ENCODE measurements at places on chromosomes 11 and 22.

DNA sequence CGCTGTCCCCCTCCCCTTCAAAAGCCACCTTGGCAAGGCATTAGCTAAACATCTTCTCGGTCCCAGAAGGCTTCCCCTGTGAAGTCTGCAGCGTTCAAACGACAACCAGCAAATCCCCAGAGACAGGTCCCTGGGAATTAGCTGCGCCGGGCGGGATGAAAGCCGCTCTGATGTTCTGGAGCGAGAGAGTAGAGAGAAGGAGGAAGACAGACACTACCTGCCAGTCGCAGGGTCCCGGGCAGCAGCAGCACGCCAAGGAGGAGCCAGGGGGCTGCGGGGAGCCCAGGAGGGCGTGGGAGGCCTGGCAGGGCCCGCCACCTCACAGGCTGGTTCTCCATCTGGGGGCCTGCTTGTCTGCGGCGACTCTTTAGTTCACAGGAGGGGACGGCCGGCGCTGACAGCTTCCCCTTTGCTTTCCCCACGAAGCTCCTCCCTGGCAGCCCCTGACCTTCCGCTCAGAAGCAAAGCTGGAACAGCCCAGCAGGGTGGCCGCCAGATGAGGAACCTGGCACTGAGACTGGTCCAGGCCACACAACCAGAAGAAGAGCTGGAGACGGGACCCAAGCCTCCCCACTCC, at the start of gene NFAM1:
TSS of gene NFAM1 (minus strand) at position 384 of the 577 bp plus-strand sequence. CDS start at position 338, 46 bp downstream.
- H3K4me3 ChIP-seq, result no peak within 1 kb of the TSS
- H3K4me1 ChIP-seq, result no peaks in the 10 kb centered on the region

DNA sequence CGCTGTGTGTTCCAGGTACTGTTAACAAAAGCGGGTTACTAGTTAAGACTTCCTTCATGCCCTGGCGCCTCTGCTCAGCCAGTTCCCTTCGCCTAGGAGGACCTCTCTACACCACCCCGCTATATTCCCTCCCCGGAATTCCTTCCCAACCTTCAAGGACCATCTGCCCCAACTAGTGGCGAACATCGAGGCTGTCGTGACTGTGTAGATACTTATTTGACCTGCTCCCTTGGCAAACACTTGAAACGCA, 450 bp upstream of the BCL2L13 start:
- peak overlapping the region; percentile 21 for H3K27ac ChIP-seq
- no peaks in the 10 kb centered on the region for H3K4me1 ChIP-seq
- no peaks in the 10 kb centered on the region for H3K27me3 ChIP-seq
- no peaks in the 10 kb centered on the region for H3K36me3 ChIP-seq
- DNase-seq, result no peak
- H3K4me3 ChIP-seq, result peak overlapping the region; percentile 51

GRCh38 chr11:8941341-8942103, 1.3 kb downstream of the ASCL3 start:
- H3K27me3 ChIP-seq, result no peaks in the 10 kb centered on the region
- H3K4me3 ChIP-seq, result no peak overlapping the region
- H3K36me3 ChIP-seq, result no peaks in the 10 kb centered on the region
- no peaks in the 10 kb centered on the region for H3K4me1 ChIP-seq
- no peak overlapping the region for H3K27ac ChIP-seq

DNA sequence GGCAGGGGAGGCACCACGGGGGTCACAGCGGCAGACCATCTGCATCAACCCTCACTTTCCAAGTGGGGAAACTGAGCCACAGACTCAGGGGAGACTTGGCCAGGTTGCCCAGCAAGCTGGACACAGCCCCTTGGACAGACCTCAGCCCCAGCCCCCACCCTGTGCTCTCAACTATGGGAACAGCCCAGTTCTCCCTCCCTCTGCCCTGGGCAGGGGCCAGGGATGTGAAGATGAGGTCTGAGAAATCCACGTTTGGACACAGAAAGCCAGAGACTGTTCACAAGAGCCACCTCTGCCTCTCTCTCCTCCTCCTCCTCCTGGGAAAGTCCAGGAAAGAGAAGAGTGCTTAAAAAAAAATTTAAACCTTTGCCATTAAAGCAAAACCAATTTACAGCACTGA, 50.1 kb downstream of the ELFN2 start:
- no peaks in the 10 kb centered on the region for H3K4me1 ChIP-seq
- DNase-seq, result no peak
- no peak overlapping the region for H3K27ac ChIP-seq
- H3K27me3 ChIP-seq, result no peaks in the 10 kb centered on the region

- no peak for DNase-seq
- H3K27ac ChIP-seq, result no peak overlapping the region
- H3K4me3 ChIP-seq, result no peak overlapping the region
- no peaks in the 10 kb centered on the region for H3K27me3 ChIP-seq
- H3K36me3 ChIP-seq, result no peaks in the 10 kb centered on the region
- H3K4me1 ChIP-seq, result no peaks in the 10 kb centered on the region
Measured at GRCh38 chr11:76233196-76233921, 27.1 kb upstream of the WNT11 start.

GRCh38 chr11:115918576-115918975, 414.4 kb upstream of the CADM1 start:
- H3K36me3 ChIP-seq, result no peaks in the 10 kb centered on the region
- no peaks in the 10 kb centered on the region for H3K27me3 ChIP-seq

DNA sequence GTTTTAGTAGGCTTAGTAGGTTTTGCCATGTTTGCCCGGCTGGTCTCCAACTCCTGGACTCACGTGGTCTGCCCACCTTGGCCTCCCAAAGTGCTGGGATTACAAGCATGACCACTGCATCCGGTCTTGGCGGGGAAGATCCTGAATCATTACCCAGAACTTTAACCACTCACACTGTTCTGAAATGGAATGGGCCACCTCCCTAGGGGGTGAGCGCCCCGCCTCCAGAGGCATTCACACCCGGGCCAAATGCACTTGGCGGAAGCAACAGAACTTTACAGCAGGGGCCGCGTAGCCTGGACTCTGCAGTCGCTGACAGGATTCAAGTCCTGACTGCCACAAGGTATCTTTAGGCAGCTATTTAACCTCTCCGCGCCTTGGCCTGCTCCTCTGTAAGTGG, 5.4 kb downstream of the CCDC86 start:
- H3K4me1 ChIP-seq, result peaks cover 1% of the 10 kb centered on the region
- no peaks in the 10 kb centered on the region for H3K27me3 ChIP-seq
- DNase-seq, result no peak

GRCh38 chr11:83611031-83611430, 324.9 kb upstream of the CCDC90B start:
- no peak for DNase-seq
- no peaks in the 10 kb centered on the region for H3K27me3 ChIP-seq
- no peak overlapping the region for H3K4me3 ChIP-seq
- no peaks in the 10 kb centered on the region for H3K36me3 ChIP-seq

- no peak overlapping the region for H3K27ac ChIP-seq
- H3K4me1 ChIP-seq, result no peaks in the 10 kb centered on the region
- H3K27me3 ChIP-seq, result no peaks in the 10 kb centered on the region
Measured at GRCh38 chr11:11349870-11350337, 3.1 kb downstream of the CSNK2A3 start.

GRCh38 chr11:113952070-113952469, 22.8 kb upstream of the HTR3A start:
- DNase-seq, result no peak

DNA sequence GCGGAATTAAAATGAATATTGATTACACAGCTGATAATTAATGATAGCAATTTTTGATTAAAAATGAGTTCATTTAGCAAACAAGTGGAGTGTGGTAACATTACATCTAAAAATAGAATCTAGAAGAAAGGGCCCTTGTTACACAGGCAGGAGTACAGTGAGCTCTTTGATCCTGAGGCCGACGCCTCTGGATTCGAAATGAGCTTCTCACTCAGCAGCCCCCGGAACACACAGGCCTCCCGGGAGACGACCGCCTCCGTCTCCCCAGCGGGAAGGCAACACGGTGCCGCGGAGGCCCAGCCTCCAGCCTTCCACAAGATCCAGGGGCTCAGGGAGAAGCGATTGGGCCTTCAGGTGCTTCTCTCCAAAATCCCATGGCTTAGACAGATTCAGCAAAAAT, 379.1 kb downstream of the BRD1 start:
- H3K36me3 ChIP-seq, result no peaks in the 10 kb centered on the region
- DNase-seq, result no peak
- H3K4me1 ChIP-seq, result no peaks in the 10 kb centered on the region
- H3K4me3 ChIP-seq, result no peak overlapping the region
- H3K27me3 ChIP-seq, result no peaks in the 10 kb centered on the region

DNA sequence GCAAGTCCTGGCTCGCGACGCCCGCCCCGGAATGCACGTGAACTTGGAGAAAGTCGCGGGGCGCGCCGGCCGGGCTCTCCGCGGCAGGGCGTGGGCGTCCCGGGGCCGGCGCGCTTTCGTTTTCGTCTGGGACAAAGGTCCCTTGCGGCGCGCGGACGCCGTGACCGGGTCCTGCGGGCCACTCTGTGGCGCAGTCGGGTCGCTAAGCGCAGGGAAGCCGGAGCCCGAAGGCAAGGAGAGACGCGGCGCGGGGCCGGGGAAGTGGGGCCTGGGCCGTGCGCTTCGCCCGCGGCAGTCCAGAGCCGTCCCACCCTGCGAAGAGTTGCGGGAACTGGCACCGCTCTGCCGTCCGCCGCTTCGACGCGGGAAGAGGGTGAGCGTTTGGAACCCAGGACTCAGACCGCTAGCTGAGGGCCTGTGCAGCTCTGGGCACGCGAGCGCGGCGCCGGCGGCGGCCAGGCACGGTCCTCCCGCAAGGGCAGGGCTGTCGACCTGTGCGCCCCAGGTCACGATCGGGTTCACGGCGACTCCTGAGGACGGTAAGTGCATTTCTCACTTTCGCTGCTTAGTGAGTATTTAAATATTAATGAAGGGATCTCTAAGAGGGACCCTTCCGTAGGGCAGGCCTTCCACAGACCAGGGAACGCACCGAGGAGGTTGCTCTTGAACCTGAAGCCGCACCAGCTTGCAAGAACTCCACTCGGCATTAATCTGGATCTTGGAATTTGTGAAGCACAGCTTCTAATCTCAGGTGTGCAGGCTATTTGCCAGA, 78.0 kb upstream of the PPARA start:
- H3K4me3 ChIP-seq, result peak overlapping the region; percentile 98
- no peaks in the 10 kb centered on the region for H3K27me3 ChIP-seq
- H3K27ac ChIP-seq, result no peak overlapping the region
- peaks cover 14% of the 10 kb centered on the region for H3K4me1 ChIP-seq

DNA sequence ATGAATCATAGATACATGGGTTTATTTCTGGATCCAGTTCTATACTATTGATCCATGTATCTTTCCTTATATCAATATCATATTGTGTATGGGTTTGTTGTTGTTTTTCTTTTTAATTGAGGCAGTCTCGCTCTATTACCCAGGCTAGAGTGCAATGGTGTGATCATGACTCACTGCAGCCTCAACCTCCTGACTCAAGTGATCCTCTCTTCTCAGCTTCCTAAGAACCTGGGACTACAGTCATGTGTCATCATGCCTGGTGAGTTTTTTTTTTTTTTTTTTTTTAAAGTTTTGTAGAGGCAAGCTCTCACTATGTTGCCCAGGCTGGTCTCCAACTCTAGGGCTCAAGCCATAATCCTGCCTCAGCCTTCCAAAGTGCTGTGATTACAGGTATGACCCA, 1589.4 kb upstream of the TENM4 start:
- H3K27me3 ChIP-seq, result no peaks in the 10 kb centered on the region
- DNase-seq, result no peak
- H3K4me3 ChIP-seq, result no peak overlapping the region
- no peaks in the 10 kb centered on the region for H3K36me3 ChIP-seq
- no peak overlapping the region for H3K27ac ChIP-seq

DNA sequence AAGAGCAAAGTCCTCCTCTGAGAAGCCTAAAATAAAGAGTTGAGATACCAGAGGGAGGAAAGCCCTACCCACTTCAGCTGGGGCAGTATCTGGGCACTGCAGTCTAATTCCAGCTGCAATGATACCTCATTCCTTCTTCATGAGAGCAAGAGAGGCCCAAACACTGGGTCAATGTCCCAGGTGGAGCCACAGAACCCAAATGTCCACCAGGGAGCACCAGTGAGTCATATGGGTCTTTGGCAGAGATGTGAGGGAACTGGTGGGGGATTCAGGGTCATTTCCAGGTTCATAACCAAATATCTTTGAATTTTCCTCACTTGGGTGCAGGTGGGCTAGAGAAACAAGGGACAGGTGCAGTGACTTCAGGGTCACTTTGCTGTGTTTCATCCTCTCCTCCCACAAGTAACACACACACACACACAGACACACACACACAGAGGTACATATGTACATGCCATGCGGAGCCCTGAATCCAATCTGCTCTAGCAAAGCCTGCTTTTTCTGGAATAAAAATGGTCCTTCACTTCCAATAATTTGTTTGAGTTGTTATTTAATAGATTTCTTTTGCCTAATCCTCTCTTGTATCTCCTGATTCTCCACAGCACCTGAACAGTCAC, 585.4 kb downstream of the SOX6 start:
- no peak overlapping the region for H3K4me3 ChIP-seq
- no peak overlapping the region for H3K27ac ChIP-seq
- DNase-seq, result peak; percentile 31

DNA sequence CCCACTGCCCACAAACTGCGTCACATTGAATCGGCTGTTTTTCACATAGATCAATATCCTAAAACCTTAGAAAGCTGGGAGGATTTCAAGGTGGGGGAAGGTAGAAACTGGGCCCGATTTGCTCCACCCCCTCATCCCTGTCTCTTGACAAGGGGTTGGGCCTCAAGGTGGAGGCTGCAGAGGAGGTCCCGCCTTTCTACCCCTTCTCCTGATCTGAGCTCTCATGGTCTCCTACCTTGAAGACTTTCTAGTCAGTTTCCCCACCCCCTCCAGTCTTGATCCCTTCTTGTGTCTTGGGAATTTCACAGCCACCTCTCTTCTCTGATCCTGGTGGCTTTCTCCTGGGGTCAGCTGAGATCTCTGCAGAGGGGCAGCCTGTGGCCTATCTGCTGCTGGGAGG, 4.5 kb upstream of the STARD10 start:
- H3K4me1 ChIP-seq, result peaks cover 2% of the 10 kb centered on the region
- no peaks in the 10 kb centered on the region for H3K36me3 ChIP-seq
- H3K27me3 ChIP-seq, result no peaks in the 10 kb centered on the region
- no peak for DNase-seq

DNA sequence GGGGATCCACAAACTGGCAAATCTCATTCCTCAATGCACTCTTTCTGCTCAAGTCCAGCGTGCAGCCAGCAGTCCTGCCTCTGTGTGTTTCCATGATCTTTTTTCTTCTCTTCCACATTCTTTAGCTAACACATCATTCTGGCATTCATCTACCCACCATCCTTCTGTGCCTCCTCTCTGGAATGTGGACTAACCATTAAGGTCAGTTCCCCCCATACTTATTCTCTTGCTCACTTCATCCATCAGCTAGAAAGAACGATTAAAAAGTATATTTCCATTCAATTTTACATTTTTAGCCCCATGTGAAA, 7.8 kb downstream of the KIRREL3 start:
- DNase-seq, result no peak
- H3K36me3 ChIP-seq, result no peaks in the 10 kb centered on the region
- no peaks in the 10 kb centered on the region for H3K27me3 ChIP-seq
- no peak overlapping the region for H3K27ac ChIP-seq
- peaks cover 3% of the 10 kb centered on the region for H3K4me1 ChIP-seq

DNA sequence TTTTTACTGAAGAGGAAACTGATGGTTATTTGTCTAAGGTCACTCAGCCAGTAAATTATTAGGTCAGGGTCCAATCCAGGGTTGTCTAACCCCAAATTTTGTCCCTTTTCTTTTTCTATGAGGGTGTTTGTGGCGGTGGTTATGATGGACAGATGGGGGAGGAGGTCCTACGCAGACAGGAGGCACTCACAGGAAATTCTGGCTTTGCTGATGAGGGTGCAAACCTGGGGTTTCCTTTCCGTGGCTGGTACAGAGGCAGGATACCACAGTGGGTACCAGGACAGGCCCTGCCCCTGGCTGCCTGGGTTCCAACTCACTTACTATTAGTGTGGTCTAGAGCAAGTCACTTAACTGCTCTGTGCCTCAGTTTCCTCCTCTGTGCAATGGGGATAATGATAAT, 91.0 kb downstream of the RRM1 start:
- H3K36me3 ChIP-seq, result no peaks in the 10 kb centered on the region
- no peak overlapping the region for H3K4me3 ChIP-seq
- H3K27me3 ChIP-seq, result no peaks in the 10 kb centered on the region
- DNase-seq, result no peak
